ENCODE measurements at places on chromosomes 6 and 20.

GRCh38 chr6:148455674-148456558 is 113.3 kb downstream of the SASH1 start:
- DNase-seq: no peak

DNA sequence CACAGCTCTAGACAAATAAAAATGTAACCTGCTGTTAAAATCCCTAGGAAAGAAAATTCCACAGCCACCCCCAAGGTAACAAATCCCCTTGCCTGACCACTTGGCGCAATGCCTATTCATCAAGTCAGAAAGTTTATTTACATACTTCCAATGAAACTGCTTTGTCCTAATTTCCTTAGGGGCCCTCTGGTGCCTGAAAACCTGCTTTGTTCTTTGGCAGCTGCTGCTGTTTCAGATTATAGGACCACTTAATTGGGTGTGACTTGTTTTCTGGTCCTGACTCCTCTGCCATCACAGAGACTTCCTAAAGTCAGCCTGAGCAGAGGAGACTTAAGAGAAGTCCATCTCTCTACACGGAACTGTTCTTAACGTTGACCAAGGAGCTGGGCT is 323.6 kb downstream of the UBE3D start:
- DNase-seq: no peak

GRCh38 chr6:11492464-11493290 is 44.9 kb upstream of the TMEM170B start:
- DNase-seq: no peak

- no peak for DNase-seq
These were observed 95.3 kb downstream of the MDGA1 start for GRCh38 chr6:37602346-37602745.

GRCh38 chr6:135722190-135722589 is 129.3 kb upstream of the PDE7B start:
- no peak for DNase-seq

DNA sequence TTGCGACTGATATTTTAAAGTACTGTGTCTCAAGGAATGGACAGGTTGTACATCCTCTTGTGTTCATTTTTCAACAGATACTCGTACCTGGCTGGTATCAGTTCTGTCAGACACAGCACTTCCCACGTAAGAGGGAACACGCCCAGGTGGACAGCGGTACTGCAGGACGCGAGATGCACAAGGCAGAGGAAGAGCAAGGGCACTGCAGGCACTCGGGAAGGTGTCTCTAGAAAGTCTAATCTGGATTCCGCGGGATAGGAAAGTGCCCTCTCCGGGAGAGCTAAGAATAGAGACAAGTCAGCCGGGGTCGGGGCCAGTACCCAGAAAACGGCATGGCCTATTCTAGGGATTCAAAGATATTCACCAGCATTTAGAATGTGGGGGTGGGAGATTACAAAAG is 94.2 kb upstream of the MBOAT1 start:
- DNase-seq: no peak

DNA sequence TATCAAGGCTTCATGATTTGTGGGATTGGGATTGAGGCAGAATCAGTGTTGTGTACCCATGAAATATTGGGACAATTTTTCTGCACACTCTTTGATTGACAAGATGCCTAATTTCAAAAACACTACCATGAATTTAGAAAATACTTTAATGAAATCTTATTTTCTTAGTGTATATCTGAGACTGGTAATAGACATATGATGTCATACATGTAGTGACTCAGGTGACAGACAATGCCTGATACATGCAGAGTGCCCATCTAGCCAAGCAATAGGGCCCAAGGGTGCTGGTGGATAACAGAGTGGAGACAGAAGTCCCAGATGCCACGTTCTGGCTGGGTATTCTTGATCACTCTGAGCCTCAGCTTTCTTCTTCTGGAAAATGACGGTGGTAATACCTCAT is 279.6 kb upstream of the ARID1B start:
- no peak for DNase-seq

- DNase-seq: no peak
These were observed 25.0 kb downstream of the MAP1LC3A start for GRCh38 chr20:34583544-34583943.

DNA sequence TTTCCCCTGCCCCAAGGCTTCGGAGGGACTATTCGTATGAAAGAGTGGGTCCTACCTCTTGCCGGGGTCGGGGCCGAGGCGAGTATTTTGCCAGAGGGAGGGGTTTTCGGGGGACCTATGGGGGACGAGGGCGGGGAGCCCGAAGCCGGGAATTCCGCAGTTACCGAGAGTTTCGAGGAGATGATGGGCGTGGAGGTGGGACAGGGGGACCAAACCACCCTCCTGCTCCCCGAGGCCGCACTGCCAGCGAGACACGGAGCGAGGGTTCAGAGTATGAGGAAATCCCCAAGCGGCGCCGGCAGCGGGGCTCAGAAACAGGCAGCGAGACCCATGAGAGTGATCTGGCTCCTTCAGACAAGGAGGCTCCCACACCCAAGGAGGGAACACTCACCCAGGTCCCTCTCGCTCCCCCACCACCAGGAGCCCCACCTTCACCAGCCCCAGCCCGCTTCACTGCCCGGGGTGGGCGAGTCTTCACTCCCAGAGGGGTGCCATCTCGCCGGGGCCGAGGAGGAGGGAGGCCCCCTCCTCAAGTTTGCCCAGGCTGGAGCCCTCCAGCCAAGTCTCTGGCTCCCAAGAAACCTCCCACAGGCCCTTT is 11.3 kb downstream of the PRRC2A start:
- no peak for DNase-seq

DNA sequence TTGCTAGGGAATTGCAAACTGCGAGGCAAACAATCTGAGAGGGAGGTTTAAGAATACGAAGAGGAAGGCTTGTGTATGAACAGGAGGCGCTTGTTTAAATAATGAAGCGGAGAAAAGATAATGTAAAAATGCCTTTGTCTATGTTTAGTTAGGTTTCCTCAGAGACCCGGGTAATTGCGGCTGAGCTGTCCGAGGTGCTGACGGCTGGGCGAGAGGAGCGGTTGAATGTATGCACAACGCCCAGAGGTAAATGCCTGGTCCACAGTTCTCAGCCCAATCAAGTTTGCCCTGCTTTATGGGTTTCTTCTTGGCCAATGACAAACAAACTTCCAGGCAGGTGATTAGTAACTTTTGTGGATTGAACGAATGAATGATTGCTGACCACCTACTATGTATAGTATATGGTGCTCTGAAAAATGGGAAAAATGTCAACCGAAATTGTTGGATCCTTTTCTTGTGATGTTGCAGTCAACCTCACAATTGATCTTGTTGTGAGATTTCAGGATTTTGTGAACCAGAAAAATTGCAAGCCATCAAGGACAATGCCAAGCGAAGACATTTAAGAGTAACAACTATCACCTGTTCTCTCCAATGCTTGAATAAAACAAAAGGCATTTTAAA is 38.3 kb upstream of the SLC32A1 start:
- DNase-seq: peak; percentile 23
